GM12878 (cell line): ENCODE measurements at places on chromosomes 4 and X. TPM values are rescaled to one million over a fixed set of nuclear protein-coding genes. Genes with fewer than 3 reads are reported as not detected.
A peak's percentile ranks its signal among the peaks of the same experiment; 100 is the strongest.

DNA sequence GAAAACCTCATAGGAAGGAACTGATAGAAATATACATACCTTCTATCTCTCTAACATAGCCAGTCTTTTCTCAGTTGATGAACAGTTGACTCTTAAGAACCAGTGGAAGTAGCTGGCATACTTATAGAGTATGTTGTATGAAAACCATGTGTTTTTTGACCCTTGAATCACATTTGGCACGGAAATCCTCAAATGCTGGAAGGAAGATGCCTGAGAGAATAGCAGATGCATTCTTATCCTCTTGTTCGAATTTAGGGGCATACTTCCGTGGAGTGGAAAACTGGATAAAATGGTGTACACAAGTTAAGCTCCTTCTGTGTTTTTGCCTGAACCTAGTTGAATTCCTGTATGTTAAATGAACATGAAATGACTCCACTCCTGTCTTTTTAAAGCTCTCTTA, 145.5 kb downstream of the PCDH7 start:
- H3K36me3 ChIP-seq = no peaks in the 10 kb centered on the region
- H3K4me1 ChIP-seq = no peaks in the 10 kb centered on the region
- no peak for DNase-seq
- no peak overlapping the region for H3K4me3 ChIP-seq
- H3K27ac ChIP-seq = no peak overlapping the region

DNA sequence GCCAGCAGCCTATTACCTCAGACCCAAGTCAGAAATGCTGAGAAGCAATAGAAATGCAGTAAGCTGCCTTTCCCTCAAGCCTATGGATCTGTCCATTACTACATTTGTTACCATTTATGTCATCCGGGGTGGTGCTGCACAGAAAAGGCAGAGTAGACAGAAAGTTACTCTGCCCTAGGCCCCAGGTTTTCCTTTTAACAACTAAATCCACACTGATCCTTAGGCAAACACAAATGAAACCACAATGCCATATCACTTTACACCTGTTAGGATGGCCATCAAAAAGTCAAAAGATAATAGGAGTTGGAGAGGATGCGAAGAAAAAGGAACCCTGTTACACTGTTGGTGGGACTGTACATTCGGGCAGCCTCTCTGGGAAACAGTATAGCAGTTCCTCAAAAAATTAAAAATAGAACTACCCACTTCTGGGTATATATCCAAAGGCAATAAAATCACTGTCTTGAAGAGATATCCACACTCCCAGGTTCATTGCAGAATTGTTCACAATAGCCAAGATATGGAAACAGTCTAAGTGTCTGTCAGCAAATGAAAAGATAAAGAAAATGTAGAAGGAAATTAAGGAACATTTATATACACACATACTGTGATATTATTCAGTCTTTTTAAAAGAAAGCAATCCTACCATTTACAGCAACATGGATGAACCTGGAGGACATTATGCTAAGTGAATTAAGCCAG, 186.3 kb downstream of the NWD2 start:
- H3K27me3 ChIP-seq = no peaks in the 10 kb centered on the region
- H3K4me3 ChIP-seq = no peak overlapping the region
- no peaks in the 10 kb centered on the region for H3K36me3 ChIP-seq
- no peak overlapping the region for H3K27ac ChIP-seq
- no peaks in the 10 kb centered on the region for H3K4me1 ChIP-seq
- DNase-seq = no peak

Gene CCDC120
- polyA plus RNA-seq = 0.65 and 0.95 TPM in 2 replicates

DNA sequence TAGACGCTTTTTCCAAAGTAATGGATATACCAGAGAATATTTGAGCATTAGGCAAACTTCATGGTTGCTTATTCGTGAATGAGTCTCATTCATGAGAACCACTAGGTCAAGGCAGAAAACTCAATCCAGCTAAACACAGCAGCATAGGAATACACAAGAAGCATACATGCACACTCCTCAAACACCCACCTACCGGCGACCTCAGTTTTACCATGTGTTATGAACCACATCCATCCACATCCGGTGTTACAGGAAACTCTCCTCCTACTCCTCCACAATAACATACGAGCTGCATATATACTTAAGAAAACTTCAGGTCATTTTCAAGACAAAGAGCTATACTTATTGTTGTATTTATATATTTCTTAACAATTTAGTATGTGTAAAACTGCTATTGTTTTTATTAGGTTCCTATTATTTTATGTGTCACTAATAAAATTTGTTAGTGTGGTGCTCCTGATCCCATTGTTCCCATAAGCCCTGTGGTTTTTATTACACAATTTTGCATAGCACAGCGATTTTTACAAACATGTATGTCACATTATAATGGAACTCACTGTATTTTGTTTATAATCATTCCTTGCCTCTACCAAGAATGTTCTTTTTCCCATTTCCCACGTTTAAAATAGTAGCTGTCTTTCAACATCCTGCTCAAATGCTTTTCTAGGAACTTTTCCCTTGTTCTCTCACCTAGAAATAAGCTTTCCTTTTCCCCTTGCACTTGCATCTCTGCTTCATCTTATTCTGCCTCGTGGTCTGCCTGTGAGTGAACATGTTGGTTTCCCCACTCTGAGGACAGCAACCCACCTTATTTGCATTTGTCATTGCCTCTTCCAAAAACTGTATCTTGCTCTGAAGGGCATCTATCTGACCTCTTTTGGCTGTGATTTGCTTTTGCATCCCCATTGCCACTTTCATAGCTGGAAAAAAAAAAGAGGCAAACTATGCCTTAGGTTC, 48.3 kb downstream of the STBD1 start:
- H3K4me1 ChIP-seq = no peaks in the 10 kb centered on the region
- no peak overlapping the region for H3K4me3 ChIP-seq
- no peaks in the 10 kb centered on the region for H3K36me3 ChIP-seq
- no peak overlapping the region for H3K27ac ChIP-seq
- no peaks in the 10 kb centered on the region for H3K27me3 ChIP-seq

Gene RIPPLY1
- polyA plus RNA-seq = not detected in 2 replicates

Gene PPP4R3C
- polyA plus RNA-seq = not detected in 2 replicates

DNA sequence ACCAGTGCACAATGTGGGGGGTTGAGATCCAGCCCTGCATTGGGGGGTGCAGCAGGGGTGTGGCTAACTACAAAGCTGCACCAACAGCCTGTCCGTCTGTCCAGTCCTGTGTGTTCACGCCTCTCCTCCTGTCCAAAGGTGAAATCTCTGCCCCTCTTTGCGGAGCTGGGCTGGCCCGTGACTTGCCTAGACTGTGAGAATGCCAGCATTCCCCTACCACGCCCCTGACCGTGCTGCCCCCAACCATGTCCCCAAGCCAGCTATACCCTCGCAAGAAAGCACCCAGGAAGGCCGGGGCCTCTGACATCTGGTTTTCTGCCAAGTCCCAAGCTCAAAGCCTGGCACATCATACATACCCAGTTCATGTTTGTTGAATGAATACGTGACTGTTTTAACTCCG, 19.2 kb downstream of the ZFYVE28 start:
- H3K36me3 ChIP-seq = no peaks in the 10 kb centered on the region
- H3K27me3 ChIP-seq = peaks cover 6% of the 10 kb centered on the region
- H3K4me1 ChIP-seq = peaks cover 7% of the 10 kb centered on the region
- no peak for DNase-seq
- H3K4me3 ChIP-seq = no peak overlapping the region

- H3K27me3 ChIP-seq = no peaks in the 10 kb centered on the region
- no peak overlapping the region for H3K4me3 ChIP-seq
- DNase-seq = no peak
- H3K36me3 ChIP-seq = no peaks in the 10 kb centered on the region
Measured at GRCh38 chr4:69589884-69590283, 49.6 kb downstream of the UGT2A2 start.

DNA sequence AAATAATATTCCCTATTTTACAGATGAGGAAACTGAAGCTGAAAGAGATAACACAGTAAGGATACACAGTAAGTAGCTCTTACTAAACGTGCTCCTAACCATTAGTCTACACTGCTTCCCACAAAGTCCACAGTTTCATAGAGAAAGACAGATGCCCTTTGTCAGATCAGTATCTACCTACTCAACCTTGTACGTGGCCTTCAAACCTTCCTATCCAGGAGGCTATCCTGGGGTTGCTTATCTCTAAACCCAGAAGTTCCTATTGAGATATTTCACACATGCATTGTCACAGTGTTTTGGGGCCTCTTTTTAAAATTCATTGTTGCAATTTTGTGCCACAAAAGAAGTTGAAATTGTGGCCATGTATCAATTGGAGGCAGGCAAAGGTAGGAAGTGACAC, 208.0 kb downstream of the ENOX2 start:
- DNase-seq = no peak
- H3K36me3 ChIP-seq = no peaks in the 10 kb centered on the region
- H3K27me3 ChIP-seq = no peaks in the 10 kb centered on the region
- H3K4me3 ChIP-seq = no peak overlapping the region

GRCh38 chr4:15010038-15010585, 7.8 kb downstream of the CPEB2 start:
- H3K4me3 ChIP-seq = peak overlapping the region; percentile 7; the same call in 1 of the 2 replicates
- H3K36me3 ChIP-seq = peaks cover 13% of the 10 kb centered on the region; the same call in 1 of the 2 replicates
- H3K27ac ChIP-seq = no peak overlapping the region
- no peaks in the 10 kb centered on the region for H3K27me3 ChIP-seq

GRCh38 chrX:14738643-14739042, 134.2 kb downstream of the FANCB start:
- no peaks in the 10 kb centered on the region for H3K36me3 ChIP-seq
- H3K27ac ChIP-seq = no peak overlapping the region
- DNase-seq = no peak
- no peak overlapping the region for H3K4me3 ChIP-seq
- H3K27me3 ChIP-seq = no peaks in the 10 kb centered on the region

DNA sequence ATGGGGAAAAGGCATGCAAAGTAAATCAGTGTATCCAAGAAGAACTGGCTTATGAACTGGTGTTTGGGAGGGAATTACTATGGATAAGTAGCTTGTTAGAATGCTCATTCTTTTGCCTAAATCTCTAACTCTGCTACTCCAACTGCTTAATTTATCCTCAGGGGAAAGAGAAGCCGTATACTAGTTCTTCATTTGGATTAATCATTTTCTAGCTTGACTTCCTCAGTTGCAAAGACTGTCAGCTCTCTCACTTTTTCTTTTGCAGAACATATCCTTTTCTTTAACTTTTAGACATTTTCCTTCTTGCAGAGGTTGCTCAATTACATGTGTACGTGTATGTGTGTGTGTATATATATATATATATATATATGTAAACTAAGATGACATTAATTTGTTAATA, 21.9 kb downstream of the GPRIN3 start:
- H3K36me3 ChIP-seq = no peaks in the 10 kb centered on the region
- no peaks in the 10 kb centered on the region for H3K27me3 ChIP-seq
- no peak overlapping the region for H3K4me3 ChIP-seq

DNA sequence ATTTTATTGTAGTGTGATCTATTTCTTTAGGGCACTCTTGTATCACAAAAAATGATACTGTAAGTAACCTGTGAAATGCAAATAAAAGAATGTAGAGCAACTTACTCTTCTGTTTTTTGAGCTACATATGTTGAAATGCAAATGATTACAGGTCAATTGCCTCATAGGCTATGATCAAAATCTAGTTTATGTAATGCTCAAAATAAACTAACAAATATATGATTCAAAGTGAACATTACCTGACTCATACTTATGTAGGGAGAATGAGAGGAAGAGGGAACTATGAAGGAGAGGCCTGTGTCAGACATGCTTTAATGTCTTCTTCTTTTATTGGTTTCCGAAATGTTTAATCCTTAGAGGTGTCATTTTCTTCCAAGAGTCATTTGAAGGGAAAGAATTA, 5.0 kb upstream of the RPS6KA3 start:
- H3K36me3 ChIP-seq = no peaks in the 10 kb centered on the region
- no peak overlapping the region for H3K27ac ChIP-seq
- H3K4me1 ChIP-seq = no peaks in the 10 kb centered on the region
- H3K27me3 ChIP-seq = 0 out of 2 replicates have a peak, but pooled peaks cover 2% of the 10 kb centered on the region

DNA sequence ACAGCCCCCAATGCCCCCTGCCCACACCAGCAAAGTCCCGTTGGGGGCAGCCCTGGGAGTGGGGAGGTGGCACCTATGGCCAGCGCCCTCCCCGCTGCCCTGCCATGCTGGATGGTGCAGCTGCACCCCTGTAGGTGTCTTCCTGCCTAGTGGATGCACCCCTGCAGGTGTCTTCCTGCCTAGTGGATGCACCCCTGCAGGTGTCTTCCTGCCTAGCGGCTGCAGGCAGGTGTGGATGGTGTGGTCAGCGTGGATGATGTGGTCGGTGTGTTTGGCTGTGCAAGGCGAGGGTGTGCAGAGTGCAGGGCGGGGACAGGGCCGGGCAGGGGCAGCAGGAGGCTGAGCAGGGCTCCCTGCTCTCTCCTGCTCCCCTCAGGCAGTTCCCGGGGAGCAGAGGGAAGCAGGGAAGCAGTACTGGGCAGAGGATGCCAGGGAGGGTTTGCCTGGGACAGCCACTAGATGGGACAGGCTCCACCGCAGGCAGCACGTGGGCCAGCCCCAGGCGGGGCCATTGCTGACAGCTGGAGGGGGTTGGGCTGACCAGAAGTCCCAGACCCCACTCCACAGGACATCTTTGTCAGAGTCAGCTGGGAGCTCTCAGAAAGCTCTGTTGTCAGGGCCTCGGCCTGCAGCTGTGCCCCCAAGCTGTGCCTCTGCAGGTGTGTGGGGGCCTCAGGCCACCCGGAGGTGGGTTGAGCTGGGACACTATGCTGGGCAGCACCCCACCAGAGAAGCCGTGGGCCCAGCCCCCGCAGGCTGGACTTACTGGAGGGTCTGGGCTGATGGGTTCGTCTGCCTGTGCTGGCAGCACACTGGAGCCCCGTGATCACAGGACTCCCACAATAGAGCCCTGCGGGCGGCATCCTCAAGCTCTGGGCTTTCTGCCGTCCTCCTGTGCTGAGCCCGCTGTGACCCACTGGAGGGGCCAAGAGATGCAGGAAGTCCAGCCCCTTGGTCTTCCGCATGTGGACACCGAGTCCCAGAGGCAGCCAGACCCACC, 23.7 kb downstream of the DOK7 start:
- H3K4me1 ChIP-seq = no peaks in the 10 kb centered on the region; the same call in 1 of the 2 replicates
- H3K27me3 ChIP-seq = peaks cover 6% of the 10 kb centered on the region
- no peak overlapping the region for H3K27ac ChIP-seq
- no peak overlapping the region for H3K4me3 ChIP-seq
- no peak for DNase-seq

- H3K4me3 ChIP-seq = no peak overlapping the region
- H3K4me1 ChIP-seq = no peaks in the 10 kb centered on the region
- H3K27me3 ChIP-seq = no peaks in the 10 kb centered on the region
Measured at GRCh38 chr4:127410644-127411043, 222.1 kb upstream of the INTU start.

Gene IQCM
- not detected in 2 replicates for polyA plus RNA-seq

DNA sequence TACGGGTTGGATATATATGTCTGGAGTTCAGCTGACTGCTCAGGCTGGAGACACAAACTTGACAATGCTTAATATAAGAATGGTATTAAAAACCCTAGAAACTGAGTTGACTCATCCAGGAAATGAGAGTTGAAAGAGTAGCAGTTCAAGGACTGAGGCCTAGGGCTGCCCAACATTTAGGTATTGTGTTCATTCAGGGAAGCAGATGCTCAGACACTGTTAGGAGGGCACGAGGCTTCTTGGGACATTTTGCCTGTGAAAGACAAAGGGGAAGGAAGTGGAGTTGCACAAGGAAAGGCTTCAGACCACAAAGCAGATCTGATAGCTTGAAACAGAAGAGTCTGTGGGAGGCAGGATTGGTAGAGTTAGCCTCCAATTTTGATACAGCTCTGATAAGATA, 52.0 kb upstream of the HS3ST1 start:
- H3K4me1 ChIP-seq = peaks cover 5% of the 10 kb centered on the region
- no peak overlapping the region for H3K27ac ChIP-seq
- no peaks in the 10 kb centered on the region for H3K36me3 ChIP-seq
- no peak overlapping the region for H3K4me3 ChIP-seq
- no peak for DNase-seq

GRCh38 chr4:142818476-142818875, 27.6 kb downstream of the INPP4B start:
- DNase-seq = no peak
- H3K4me1 ChIP-seq = no peaks in the 10 kb centered on the region
- no peaks in the 10 kb centered on the region for H3K36me3 ChIP-seq
- no peak overlapping the region for H3K27ac ChIP-seq

Gene SSX4B
- not detected in 2 replicates for polyA plus RNA-seq
